ENCODE measurements at places on chromosomes 12 and 14.

GRCh38 chr14:99427632-99428300, 52.9 kb downstream of the SETD3 start:
- DNase-seq, result peak; percentile 81

DNA sequence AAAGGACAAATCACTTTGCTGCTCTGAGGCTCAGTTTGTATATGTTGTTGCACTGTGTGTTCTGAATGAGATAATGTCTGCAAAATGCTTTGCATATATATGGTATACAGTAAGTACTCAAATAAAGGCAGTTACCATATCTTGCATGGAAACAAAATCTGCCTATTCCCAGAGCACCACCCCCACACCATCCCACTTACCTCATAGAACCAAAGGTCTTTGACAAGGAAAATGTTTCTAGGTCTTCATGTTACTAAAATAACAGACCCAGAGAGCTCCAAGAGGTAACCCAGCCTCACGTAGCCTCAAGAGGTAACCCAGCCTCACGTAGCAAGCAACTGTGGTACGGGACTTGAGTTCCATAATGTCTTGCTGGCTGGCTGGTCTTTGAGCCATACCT, 71.6 kb upstream of the CMKLR1 start:
- DNase-seq, result peak; percentile 42

DNA sequence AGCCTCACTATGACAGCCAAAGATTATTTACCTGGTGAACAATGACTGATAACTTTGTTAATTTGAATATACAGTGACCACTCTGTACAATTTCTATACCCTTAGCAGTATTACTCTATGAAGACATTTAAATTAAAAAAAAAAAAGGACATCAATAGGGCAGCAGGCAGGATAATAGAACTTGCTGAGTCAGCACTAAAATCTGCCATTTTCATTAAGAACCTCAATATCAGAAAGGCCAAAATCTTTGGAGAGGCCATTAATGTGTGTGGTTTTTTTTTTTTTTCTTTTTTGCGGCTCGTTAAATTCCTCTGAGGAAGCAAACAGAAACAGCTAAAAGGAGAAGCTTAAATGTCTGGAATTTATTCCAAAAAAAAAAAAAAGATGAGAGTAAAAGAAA, 73.7 kb downstream of the FOXN3 start:
- no peak for DNase-seq

- DNase-seq, result no peak
Measured at GRCh38 chr14:99346470-99347080, 74.6 kb upstream of the BCL11B start.

- peak; percentile 70 for DNase-seq
Measured at GRCh38 chr14:77067632-77068516, 30.2 kb upstream of the CIPC start.

GRCh38 chr14:59091404-59091803, 97.1 kb upstream of the DAAM1 start:
- DNase-seq, result no peak

- DNase-seq, result no peak
Measured at GRCh38 chr14:105343194-105343593, 28.6 kb downstream of the PACS2 start.

- DNase-seq, result no peak
Measured at GRCh38 chr12:104750061-104750460, 208.0 kb downstream of the SLC41A2 start.

DNA sequence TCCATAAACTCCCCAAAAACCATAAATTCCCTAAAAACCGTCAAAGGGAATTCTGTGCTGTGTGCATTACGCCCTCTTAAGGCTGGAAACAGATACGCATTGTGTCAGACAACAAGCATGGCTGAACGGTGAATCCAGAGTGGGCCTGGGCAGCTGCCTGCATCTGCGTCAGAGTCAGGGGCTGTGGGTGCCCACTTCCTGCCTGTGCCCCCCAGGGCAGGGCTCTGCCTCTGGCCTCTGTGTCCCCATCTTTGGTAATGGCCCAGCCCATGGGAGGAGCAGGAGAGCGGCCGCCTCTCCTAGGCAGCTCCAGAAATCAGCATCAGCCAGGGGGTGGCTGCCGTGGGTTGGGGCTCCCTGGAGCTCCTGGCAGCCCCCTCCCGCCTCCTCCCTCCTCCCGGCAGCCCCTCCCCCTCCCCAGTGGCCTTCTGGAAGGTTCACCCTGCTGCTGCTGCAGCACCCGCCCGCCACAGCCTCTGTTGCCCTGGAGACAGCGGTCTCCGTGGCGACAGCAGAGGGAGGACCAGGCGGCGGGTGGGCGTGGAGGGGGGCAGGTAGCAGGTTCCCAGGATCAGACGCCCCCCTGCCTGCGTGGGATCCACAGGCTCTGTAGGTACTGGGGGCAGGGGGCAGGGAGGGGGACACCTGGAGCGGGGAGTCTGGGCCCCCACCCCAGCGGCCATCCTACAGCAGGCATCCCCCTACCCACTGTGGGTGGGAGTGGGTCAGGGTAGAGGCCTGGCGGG, 5.9 kb downstream of the MMP17 start:
- no peak for DNase-seq

DNA sequence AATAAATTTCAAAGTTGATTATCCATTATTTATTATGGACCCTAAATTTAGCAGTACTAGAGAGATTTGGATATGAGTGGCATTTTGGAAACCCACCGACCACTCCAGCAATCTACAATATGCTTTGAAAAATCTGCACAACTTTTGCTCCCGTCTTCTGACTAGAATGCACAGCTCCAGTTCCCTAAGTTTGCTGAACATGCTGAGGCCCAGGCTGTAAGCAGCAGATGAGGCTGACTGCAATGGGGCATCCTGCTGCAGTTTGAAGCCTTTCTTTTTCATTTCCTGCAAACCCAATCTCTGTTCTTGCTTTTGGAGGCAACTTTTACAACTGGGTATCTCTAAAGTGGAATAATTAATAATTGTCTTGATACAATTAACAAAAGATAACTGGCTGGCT, 405.8 kb downstream of the ATP23 start:
- DNase-seq, result no peak

DNA sequence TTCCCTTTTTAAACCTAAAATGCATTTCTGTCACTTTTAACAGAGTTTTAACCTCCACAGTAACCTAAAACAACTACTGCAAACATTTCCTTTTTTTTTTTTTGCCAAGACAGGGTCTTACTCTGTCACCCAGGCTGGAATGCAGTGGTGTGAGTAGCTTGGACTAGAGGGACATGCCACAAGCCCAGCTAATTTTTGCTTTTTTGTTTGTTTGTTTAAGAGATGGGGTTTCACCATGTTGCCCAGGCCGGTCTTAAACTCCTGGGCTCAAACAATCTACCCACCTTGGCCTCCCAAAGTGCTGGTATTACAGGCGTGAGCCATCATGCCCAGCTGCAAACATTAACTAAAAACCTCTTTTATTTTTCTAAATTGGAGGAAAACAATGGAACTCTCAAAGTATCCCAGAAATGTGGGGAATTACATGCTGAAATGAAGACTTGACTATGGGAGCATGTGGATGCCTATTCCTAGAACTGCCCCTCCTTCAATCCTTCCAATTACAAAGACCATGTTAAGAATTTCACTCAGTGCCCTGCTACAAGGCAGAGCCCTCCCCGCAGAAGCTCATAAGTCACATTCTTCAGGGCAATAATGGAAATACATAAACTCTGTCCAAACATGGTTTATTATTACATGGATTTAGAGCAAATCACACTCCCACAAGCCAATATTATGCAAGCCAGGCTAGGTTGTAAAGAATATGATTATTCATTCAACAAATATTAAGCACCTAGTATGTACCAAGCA, 66.9 kb downstream of the C12orf56 start:
- no peak for DNase-seq

DNA sequence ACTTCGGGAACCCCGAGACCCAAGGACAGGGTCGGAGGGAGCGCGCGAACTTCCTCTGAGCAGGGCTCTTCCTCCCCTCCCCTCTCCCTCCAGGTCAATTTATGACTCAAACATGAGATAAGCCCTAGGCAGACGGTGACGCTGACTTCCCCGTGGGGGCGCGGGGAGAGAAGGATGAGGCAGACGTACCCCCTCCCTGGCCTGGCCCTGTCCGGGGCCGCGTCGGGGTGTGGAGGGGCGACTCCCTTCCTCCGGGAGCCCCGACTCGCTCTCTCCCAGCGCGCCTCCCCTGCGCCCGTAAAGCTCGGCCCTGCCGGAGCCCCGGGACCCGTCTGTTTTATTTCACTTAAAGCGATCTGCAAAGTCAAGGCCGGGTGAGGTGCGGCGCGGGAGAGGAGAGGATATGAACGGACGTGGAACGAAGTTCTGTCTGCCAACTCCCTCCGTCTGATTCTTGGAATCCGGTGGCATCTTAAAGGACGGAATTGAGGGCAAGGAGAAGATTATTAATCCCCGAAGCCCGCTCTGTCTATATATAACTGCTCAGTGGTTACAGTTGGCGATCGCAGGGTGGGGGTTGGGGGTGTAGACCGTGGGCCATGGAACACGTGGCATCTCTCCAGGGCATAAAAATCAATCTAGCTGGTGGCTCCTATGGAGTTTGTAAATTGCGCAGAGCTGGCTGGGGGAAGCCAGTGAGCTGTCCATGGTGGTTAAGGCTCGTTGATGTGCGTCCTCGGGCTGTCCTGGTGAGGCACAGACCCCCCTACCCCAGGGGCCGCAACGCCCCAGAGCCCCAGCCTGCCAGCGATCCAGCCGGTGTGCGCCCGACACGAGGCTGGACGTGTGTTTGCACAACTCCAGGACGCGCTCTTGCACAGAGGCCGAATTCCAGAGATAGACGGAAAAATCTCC, 2.9 kb upstream of the PTHLH start:
- DNase-seq, result no peak

DNA sequence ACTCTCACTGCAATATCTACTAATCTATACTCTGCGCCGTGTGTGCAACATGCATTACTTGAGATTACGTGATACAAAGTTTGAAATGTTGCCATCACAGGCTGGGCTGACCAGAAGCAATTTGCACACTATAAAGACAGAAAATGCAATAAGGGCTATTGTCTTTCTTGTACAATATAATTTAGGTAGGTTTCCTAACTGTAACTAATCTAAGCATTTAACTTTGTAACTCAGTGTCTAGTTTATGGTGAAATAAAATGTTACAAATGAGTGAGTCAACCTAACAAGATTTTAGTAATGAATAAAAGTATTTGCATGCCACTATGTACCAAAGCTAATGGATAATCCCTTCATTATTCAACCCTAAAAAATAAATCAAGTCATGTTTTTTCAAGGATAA, 57.8 kb downstream of the LRP6 start:
- no peak for DNase-seq

DNA sequence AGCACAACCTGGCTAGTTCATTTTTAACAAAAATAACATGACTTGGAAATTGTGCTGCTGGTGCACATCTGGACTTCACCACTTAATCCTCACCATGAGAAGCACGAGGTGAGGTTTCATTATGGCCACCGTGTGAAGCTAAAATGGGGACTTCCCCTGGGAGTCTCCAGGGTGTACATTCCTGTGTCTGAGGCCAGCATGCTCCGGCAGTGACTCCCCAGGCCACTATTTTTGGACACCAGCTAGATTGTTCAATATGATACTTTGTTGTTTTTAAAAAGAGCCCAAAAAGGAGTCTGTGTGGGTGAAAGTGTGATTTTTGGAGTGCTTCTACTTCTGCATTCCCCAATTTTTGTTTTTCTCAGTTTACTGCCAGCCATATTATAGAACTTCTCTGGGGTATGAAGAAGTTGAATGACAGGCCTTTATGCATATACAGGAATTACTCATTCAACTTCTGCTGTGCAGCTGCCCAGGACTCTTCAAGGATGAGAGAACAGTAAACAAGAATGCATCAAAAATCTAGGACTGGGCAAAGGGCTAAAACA, 16.9 kb upstream of the AICDA start:
- DNase-seq, result no peak

GRCh38 chr14:77746064-77746702, 14.8 kb downstream of the SNW1 start:
- DNase-seq, result no peak

DNA sequence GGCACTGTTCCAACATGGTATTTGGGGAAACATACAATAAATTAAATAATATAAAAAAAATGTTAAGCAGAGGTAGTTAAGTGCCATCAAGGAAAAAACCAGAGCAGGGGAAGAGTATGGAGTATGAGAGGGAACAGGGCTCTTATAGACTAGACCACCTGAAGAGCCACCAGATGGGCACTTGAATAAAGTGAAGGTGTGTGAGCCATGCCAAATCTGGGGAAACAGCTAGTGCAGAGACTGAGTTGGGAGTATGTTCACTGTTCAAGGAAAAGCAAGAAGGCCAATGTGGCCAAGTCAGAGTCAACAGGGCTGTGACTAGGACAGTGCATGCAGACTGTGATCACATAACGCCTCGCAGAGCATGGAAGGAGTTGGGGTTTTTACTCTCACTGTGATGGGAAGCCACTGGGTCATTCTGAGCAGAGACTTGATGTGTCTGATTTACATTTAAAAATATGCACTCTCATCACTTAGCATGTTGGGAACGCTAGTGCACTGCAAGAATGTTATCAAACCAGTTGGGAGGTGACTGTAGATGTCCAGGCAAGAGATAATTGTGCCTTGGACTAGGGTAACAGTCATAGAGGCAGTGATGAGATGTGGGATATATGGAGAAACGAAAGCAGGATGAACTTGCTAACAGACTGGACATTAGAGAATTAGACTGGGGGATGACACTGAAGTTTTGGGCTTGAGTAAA, 25.6 kb downstream of the NDUFA12 start:
- no peak for DNase-seq

DNA sequence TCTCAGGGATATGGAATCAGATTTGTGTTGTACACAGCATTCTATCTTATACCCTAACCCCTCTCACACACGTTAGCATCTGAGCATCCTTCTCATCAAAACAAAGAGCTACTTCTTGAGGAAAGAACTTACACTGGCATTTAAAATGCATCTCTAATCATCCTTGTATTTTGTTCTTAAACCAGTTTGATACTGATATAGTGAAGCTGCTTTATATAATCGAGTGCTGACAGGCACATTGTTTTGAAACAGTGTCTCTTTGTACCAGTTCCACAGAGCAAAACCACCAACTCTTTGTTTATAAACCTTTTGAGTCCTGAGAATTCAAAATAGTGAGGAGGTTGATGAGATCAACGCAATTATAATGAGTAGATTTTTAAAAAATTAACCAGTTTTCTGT, 8.8 kb downstream of the GPR33 start:
- peak; percentile 72 for DNase-seq

GRCh38 chr14:103568952-103569351, 6.2 kb downstream of the COA8 start:
- no peak for DNase-seq

DNA sequence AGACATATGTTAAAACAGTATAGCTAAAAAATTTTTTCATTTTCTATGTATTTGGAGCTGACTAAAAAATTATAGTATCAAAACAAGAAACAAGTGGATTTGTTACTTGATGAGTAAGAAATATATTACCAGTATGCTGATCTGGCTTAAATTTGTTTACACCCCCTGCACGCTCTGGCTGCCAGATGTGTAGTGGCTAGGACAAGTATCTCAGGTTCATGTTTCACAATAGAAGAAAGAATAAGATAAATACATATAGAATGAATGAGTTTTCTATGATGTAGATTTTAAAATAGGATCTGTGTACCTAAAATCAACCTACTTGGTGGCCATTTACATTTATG, 13.1 kb downstream of the NAA30 start:
- no peak for DNase-seq
